Neural progenitor cell (in vitro differentiated cells): ENCODE measurements at places on chromosomes 13 and 19.

- no peak for DNase-seq
Observed at GRCh38 chr13:110886870-110887596, 27.8 kb downstream of the ANKRD10 start.

DNA sequence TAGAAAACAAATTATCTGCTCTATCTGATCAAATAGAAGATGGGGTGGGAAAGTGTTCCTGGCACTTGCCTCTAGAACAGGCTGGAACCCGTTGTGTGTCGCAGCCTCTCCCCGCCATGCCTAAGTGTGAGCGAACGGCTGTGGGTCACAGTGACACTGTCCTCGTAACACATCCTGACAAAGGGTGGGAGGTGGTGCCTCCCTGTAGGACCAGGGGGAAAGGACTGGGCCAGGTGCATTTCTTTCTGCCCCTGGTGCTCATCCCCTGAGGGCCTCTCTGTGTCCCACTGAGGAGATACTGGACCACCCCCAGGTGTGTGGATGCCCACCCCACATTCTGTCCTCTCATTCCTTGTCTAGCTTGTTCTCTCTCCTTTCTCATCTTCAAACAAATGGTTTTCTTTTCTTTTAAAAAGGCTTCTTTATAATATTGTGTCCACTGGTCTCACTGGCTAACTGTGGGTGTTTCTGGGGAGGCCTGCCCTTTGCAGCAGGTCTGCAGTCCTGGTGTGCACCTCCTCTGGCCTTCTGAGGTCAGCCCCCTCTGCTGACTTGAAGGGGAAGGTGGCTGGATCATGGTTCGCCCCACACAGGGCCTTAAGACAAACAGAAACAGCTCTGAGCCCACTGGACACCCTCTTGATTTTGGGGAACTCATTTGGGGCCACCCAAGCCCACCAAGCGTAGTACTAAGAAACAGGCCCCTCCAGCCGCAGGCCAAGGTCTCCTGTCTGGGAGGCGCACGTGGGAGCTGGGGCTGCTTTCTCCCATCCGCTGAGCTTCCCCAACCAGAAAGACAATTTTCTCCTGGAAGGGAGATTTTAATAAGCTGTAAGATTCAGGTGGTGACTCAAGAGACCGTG is 152.5 kb upstream of the SOX1 start:
- no peak for DNase-seq

DNA sequence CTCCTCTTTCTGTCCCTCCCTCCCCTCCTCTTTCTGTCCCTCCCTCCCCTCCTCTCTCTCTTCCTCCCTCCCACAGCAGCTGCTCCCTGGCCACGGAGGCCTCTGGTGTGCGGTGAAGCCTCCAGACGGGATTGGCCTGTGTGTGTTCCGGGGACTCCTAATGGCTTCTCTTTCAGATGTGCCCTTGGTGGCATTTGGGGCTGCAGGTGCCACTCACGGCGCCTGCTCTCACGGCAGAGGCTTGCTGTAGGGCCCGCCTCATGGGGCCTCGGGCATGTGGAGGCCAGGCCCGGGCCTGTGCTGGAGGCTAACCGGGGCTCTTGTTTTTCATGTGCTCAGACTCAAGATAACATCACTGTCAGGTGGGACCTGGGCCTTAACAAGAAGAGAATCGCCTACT is 20.9 kb downstream of the UPF1 start:
- DNase-seq = no peak

GRCh38 chr19:11551603-11552235 is 7.3 kb downstream of the ELOF1 start:
- DNase-seq = peak; percentile 47

DNA sequence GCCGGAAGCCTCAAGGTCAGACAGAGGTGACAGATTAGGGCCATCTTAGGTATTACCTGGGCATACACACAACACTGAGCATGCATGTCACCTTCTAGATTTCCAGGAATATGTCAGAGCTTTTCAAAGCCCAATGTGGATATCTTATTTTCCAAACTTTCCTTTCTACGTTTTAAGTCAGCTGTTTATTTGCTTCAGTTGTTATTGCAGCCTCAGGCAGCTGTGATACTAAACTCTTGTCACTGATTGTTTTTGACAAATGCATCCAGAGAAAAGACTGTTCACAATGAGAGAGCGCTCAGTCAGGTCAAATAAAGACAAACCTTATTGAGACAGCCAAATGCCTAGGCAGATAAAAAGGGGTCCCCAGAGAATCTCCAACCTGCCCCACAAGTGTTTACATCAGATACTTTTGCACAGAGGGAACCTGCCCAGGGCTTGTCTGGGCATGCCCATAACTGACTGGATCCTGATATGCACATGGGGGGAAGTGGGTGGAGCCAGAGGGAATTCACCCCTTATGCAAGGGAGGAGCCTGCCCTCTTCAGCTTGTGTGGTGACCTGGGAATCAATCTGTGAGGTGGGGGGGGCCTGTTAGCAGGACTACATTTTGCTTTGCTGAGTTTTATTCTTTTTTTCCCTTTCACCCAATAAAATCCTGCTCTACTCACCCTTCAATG is 28.5 kb downstream of the MED4 start:
- no peak for DNase-seq
